ENCODE measurements at places on chromosomes 16 and 17.

DNA sequence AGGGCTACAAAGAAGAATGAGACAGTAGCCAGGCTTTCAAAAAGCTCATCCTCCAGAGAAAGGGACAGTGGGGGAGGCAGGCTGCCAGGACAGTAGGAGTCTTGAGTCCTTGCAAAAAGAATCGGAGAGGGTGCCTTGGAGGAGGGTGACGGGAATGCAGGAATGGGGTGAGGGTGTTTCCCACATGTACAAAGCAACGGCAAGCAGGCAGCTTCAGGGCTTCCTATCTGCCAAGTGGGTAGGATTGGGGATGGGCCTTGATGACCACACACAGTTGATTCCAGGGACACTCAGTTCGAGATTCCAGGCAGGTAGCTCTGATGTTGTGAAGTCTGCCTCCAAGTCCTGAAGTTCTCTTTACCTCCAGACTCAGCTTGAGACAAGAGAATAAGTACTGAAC lies 54.4 kb downstream of the C17orf67 start:
- DNase-seq = no peak

- DNase-seq = no peak
These were observed 1.4 kb upstream of the RSKR start for GRCh38 chr17:28615260-28615940.

GRCh38 chr16:55543472-55543871 lies 23.0 kb upstream of the CAPNS2 start:
- no peak for DNase-seq

DNA sequence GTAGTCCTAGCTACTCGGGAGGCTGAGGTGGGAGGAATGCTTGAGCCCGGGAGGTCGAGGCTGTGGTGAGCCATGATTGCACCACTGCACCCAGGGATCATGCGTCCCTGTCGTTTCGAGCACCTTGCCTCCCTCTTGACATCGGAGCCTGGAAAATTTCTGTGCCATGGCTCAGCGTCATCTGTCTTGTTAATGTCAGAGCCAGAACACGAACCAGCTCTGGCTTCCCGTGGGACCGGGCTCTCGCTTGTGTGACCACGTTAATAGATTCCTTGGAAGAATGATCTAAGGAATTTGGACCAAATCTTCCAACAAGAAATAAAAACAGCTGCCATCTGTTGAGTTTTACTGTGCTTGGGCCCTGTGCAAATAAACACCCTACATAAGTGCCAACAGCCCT lies 117.7 kb downstream of the ABCC1 start:
- no peak for DNase-seq

- DNase-seq = no peak
These were observed 6.7 kb upstream of the EVI2A start for GRCh38 chr17:31328160-31328535.

DNA sequence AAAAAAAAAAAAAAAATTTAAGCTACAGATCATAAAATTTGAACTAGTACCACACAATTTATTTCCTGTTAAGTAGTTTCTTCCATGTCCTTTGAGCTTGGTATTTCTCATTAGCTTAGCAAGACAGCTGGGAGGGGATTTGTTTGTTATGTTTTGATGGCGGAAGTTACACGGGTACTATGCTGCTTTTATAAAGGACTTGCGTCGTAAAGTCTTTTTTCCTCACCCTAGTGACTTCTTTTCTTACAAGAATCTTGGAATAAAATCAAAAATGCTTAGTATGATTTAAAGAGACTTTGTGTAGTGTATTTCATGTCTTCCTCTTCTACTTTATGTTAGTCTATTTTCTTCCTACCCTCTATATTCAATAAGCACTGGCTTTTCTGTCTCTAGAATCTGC lies 89.1 kb downstream of the NLK start:
- DNase-seq = no peak

- no peak for DNase-seq
These were observed 256.2 kb downstream of the PARN start for GRCh38 chr16:14373896-14374295.

Data from activated CD4-positive, alpha-beta T cell treated with anti-CD3 and anti-CD28 coated beads, Interleukin-2, Interleukin-4, amounts not matched to agents 100 ng/mL and 50 ng/mL, durations not matched to agents 16 hours and 8 hours (primary cell).